Stimulated activated CD4-positive, alpha-beta T cell treated with anti-CD3 and anti-CD28 coated beads, TNF-alpha, amount 100 ng/mL, for 48 hours (primary cell): ENCODE measurements at places on chromosomes 5 and 9.

GRCh38 chr5:165003283-165003682, 1497.9 kb downstream of the MAT2B start:
- no peak for DNase-seq

- DNase-seq, result no peak
Observed at GRCh38 chr5:89105171-89105695, 222.2 kb upstream of the MEF2C start.

GRCh38 chr5:157669701-157670097, 1.6 kb upstream of the C5orf52 start:
- no peak for DNase-seq

GRCh38 chr5:76679231-76679630, 36.7 kb upstream of the F2R start:
- no peak for DNase-seq

- no peak for DNase-seq
Observed at GRCh38 chr5:95669540-95669939, 13.3 kb downstream of the SPATA9 start.

GRCh38 chr5:96933764-96934707, 1.8 kb upstream of the LNPEP start:
- DNase-seq, result no peak

GRCh38 chr5:32578363-32578762, 7.0 kb upstream of the SUB1 start:
- DNase-seq, result no peak

- no peak for DNase-seq
Observed at GRCh38 chr5:90982576-90982975, 400.5 kb downstream of the ARRDC3 start.

DNA sequence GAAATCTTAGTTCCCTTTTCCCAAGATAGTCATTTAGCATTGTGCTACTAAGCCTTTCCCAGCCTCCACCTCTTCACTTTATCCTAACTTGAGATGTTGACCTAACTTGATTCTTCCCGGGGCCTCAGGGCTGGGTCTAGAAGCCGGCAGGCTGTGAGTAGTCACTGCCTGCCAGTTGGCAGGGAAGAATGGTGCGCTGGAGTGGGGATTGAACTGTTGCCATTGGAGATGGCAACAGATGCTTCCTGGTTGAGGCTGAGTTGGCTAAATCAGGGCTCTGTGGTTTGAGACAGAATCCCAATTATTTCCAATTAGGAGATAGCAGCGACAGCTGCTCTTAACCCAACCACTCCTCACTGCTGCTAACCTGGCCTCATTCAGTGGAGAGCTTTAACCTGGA, 343.1 kb downstream of the BRINP1 start:
- DNase-seq, result no peak

GRCh38 chr5:20368571-20369517, 380.8 kb upstream of the CDH18 start:
- no peak for DNase-seq

- no peak for DNase-seq
Observed at GRCh38 chr9:34171753-34172535, 6.9 kb upstream of the UBAP1 start.

DNA sequence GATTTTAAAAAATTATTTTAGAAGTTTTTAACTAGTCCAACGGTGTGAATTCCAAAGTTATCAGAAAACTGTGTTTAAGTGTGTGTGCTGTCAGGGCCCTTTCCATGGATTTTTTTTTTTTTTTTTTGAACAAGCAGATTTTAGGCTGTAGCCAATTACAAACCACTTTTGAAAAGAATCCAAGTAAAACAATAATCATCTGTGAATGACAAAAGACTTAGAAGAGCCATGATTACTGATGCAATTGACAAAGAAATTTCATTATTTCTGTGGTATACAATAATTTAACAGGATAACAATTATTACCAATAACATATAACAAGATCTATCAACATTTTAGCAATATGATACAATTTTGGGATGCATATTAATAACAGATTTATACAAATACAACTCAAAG, 16.2 kb upstream of the PAIP1 start:
- DNase-seq, result no peak

DNA sequence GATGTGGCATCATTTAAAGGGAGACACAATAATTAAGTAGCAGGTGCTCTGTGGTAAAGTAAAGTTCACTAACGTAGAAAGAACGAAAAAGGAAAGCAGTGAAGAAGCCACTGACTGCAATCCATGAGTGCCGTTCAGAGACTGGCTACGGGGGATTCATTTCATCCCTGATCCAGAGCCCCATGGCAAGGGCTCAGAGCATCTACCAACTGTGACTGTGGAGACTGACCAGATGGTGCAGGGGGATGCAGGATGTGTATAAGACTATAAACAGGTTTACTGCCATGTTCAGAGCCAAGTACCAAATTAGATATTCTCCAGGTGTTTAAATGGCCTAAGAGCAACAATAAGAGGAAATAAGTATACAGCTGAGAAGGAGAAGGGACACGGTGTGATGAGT, 47.7 kb downstream of the MARCHF11 start:
- DNase-seq, result no peak

- no peak for DNase-seq
Observed at GRCh38 chr5:2569176-2569575, 182.3 kb downstream of the IRX2 start.

GRCh38 chr5:177397875-177398390, 2.5 kb downstream of the PFN3 start:
- DNase-seq, result no peak

- DNase-seq, result no peak
Observed at GRCh38 chr5:167699432-167699831, 592.0 kb upstream of the WWC1 start.

DNA sequence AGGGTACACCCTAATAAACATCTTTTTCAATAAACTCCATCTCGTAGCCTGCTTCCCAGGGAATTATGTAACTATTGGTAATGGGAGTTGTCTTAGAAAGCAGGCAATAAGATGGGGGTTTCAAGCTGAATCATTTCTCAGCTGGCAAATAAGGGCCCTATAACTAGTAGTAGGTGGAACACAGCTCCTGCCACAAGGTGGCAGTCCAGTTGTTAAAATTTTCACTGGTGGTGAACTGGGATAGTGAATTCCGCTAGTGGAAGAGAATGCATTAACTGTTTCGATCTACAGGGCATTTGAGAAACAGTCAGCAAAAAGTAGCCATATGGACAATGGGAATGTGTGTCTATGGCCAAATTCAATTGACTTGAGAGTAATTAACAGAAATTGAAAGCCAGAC, 27.7 kb downstream of the PCDHB15 start:
- no peak for DNase-seq
